Pericardium fibroblast (primary cell): ENCODE measurements at places on chromosomes 11 and 22. TPM values are rescaled to one million over a fixed set of nuclear protein-coding genes. Genes with fewer than 3 reads are reported as not detected.

Gene RAB39A
- not detected in 2 replicates for total RNA-seq

Gene PKP3
- total RNA-seq = 1.9 and 11.9 TPM in 2 replicates

Gene SPINDOC
- 17.3 and 29.2 TPM in 2 replicates for total RNA-seq

Gene CYP2D6
- 2.3 TPM in 1 of 2 replicates, not detected in the other for total RNA-seq

Gene MS4A6E
- total RNA-seq = not detected in 2 replicates

Gene SOX10
- not detected in 2 replicates for total RNA-seq

Gene TBX10
- total RNA-seq = not detected in 2 replicates

Gene BCO2
- total RNA-seq = 1.2 and 2.9 TPM in 2 replicates

Gene TRIM49
- not detected in 2 replicates for total RNA-seq

Gene YAP1
- total RNA-seq = 79.2 and 96.9 TPM in 2 replicates

Gene VPREB1
- not detected in 2 replicates for total RNA-seq

Gene GTPBP1
- 17.0 and 26.6 TPM in 2 replicates for total RNA-seq

Gene SCGB2A2
- total RNA-seq = not detected in 2 replicates

Gene OR8G1
- not detected in 2 replicates for total RNA-seq

Gene LRRC74B
- not detected in 2 replicates for total RNA-seq

Gene OTOG
- total RNA-seq = not detected in 2 replicates

Gene OR4A16
- not detected in 2 replicates for total RNA-seq

Gene CALCA
- total RNA-seq = 0.93 TPM in 1 of 2 replicates, not detected in the other

Gene KBTBD3
- 0.47 and 0.85 TPM in 2 replicates for total RNA-seq

Gene SMIM38
- 0.09 TPM in 1 of 2 replicates, not detected in the other for total RNA-seq

Gene ATP6V1E1
- 93.1 and 116 TPM in 2 replicates for total RNA-seq

Gene MS4A6A
- not detected in 2 replicates for total RNA-seq
